ENCODE measurements at places on chromosomes 5 and 9.

GRCh38 chr9:115042781-115043509, 75.0 kb downstream of the TNC start:
- DNase-seq = no peak

GRCh38 chr5:136260656-136261055, 67.7 kb upstream of the SMIM32 start:
- DNase-seq = no peak

- DNase-seq = no peak
Measured at GRCh38 chr9:98330831-98331230, 75.4 kb upstream of the TBC1D2 start.

DNA sequence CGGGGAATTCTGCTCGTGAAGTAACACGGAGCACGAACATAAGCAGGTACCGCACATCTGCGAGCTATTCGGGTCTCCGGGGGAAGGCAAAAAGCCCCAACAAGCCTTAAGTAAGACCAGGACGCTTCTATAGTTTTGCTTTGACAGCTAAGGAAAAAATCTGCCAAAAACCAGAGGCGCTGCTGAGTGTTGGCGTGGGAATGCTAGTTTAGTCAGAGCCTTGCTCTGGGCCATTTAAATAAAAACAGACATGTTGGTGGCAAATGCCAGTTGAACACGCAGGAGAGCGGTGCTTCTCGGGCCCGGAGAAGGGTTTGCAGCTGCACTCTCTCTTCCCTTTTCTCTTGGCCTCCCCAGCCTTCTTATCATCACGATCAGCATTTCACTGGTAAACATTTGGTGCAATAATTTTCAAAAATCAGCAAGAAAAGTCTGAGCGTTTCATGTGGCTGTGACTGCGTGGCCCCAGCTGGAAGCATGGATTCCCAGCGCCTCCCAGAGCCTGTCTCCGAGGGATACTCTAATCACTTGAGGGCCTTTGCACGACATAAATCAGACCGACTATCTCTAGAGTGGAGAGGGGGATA, 6.4 kb upstream of the NOTCH1 start:
- DNase-seq = no peak

GRCh38 chr5:32539981-32540845, 45.1 kb upstream of the SUB1 start:
- DNase-seq = no peak

- DNase-seq = no peak
Measured at GRCh38 chr5:157611571-157612476, 36.2 kb upstream of the ADAM19 start.

All from activated gamma-delta T cell treated with Interleukin-2 at 50 U/mL for 16 hours (primary cell).